ENCODE measurements at places on chromosomes 2 and 18.

- DNase-seq, result no peak
Observed at GRCh38 chr2:177320596-177320995, 56.1 kb upstream of the NFE2L2 start.

DNA sequence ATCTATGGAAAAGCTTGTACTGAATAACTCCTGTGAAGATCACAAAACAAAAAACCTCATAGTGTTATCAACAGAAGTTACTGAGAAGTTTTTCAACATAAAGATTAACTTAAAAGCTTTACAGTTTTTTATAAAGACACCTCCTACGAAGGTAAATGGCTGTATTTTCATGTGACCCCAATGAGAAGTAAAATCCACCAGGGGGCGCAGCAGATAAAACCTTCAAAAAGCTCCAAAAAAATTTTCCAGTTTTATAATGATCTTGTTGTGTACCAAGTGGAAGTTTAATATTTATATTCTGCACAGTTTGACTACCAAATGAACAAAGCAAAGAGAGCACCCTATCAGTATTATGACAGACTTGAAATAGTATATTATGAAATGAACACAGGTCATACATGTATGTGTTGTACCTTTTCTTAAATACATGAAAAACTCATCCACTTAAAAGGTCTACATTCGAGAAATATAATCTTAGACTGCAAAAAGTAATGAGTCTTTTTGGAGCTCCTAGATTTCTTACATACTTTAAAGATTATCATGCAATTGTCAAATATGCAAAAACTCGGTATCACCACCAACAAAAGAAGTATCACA is 38.5 kb downstream of the PNO1 start:
- DNase-seq, result peak; percentile 80

GRCh38 chr2:140988597-140988996 is 1142.2 kb downstream of the LRP1B start:
- no peak for DNase-seq

GRCh38 chr2:143946436-143947391 is 573.2 kb downstream of the ZEB2 start:
- no peak for DNase-seq

- DNase-seq, result no peak
Observed at GRCh38 chr2:108632332-108633160, 86.7 kb upstream of the RANBP2 start.

- no peak for DNase-seq
Observed at GRCh38 chr2:133235968-133236367, 332.3 kb downstream of the NCKAP5 start.

DNA sequence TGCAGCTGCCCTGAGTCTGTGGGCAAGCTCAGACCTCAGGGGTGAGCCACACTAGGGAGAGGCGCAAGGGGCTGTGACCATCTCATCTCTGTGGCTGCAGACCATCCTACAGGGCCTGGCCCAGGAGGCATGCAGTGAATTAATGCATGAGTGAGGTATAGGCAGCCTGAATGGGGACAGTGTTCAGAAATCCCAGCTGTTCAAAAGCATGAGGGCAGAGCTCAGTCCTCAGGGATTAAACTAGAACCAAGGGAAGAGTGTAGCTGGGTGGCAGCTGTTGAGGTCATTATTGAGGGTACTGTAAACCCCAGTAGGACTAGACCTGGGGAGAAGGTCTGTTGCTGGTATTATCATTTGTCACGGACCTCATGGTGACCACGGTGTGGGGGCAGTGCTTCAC is 17.0 kb downstream of the TMEM177 start:
- DNase-seq, result no peak

DNA sequence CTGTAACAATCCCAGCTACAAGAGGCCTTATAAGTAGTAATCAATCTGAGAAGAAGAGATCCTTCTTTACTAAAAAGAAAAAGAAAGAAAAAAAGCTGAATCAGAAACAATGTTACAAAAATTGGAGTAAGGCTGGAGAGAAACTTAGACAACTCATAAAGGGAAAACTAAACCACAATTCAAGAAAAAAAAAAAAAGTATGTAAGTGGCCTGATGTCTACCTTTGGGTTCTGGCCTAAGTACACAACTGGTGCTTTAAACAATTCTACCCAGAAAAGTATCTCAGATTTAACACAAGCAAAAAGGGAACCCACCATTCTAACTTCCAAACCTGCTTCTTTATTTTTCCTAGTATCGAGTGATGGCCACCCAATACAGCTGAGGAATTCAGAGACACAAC is 45.3 kb downstream of the ZNF521 start:
- DNase-seq, result no peak

DNA sequence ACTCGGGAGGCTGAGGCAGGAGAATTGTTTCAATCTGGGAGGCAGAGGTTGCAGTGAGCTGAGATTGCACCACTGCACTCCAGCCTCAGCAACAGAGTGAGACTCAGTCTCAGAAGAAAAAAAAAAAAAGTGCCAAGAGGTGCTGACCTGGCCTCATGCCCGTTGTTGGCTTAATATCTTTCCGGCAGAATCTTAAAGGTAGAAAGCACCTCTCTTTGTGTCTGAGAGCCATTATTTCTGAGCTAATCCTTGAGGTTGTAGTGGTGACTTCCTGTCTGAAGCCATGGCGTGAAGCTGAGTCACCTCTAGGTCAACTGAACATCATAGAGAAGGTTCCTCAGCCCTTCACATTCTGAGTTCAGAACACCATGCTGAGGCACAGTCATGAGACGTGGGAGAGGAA is 60.4 kb downstream of the WDSUB1 start:
- peak; percentile 12 for DNase-seq

DNA sequence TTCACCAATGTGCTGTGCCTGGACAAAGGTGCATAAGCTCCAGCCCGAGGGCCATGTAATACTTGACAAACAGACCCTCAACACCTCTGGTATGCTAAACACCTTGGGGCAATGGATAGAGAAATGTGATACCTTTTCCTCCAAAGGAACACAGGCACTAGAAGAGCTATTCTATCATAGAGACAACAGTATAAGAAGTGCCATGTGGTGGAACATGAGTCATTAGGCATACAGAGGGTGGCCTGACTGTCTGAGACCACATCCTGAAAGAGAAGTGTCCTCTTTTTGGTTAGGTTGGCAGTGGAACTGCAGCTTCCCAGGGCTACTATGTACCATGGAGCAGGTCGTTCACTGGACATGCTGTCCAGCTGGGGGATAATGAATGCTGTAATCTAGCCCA is 153.9 kb downstream of the INSIG2 start:
- no peak for DNase-seq

GRCh38 chr2:139911160-139911559 is 1131.0 kb upstream of the NXPH2 start:
- DNase-seq, result peak; percentile 1

GRCh38 chr18:35267809-35268208 is 22.2 kb downstream of the ZSCAN30 start:
- DNase-seq, result no peak

GRCh38 chr2:221924576-221924975 is 352.5 kb upstream of the EPHA4 start:
- no peak for DNase-seq

- no peak for DNase-seq
Observed at GRCh38 chr2:28615706-28616105, 119.8 kb downstream of the PLB1 start.

DNA sequence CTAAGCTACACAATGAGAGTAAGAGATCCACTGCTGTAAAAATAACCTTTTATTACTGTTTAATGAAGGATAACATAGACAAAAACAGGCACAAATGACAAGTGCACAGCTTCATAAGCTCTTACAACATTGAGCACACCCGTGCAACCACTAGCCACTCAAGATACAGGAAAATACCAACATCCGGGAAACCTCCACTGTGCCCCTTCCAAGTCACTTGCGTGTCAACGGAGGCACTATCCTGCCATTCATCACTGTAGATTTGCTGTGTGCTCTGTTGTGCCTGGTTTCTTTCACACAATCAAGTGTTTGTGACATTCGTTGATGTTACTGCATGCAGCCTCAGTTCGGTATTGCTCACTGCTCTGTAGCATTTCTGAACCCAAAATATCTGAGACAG is 292.9 kb upstream of the MYT1L start:
- DNase-seq, result no peak

DNA sequence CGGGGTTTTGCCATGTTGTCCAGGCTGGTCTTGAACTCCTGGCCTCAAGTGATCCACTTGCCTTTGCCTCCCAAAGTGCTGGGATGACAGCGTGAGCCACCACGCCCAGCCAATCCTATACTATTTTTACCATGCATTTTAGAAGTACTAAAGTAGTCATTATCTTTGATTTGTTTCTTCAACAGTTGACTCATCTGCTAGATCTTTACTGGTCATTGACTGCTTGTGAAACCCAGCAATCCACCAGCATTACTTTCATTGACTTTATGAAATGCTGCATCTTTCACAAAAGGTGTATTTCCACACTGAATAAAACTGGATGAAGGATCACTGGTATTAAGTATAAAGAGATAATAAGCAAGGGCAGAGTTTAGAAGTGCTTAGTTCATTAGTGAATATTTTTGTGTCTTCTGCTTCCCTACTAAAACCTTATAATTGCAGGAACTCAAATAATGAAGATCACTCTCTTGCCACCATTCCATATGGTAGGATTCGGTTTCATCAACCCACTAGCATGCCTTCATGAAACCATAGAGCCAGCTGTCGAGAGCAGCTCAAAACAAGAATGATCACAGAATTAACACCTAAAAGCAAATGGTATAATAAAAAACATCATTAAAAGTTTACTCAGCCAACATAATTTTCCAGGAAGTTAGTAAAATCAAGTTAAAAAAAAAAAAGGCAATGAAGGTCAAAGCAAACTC is 33.1 kb downstream of the IRS1 start:
- peak; percentile 69 for DNase-seq

DNA sequence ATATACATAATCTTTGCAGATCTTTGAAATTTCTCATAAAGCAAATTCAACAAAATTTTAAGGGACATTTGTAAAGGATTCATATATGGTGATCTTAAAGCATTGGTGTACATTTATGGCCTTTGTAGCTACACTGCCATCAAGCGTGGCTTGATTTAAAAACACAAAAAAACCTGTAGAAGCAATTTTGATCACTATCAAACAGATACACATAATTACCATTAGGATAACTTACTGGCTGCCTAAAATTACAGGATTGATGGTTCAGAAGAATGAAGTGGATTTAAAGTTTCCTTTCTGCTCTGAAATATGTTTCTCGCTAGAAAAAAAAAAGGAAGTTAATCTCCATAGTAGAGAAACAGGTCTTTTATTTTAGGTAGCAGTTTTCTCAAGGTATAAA is 31.4 kb downstream of the MAPRE2 start:
- DNase-seq, result no peak

DNA sequence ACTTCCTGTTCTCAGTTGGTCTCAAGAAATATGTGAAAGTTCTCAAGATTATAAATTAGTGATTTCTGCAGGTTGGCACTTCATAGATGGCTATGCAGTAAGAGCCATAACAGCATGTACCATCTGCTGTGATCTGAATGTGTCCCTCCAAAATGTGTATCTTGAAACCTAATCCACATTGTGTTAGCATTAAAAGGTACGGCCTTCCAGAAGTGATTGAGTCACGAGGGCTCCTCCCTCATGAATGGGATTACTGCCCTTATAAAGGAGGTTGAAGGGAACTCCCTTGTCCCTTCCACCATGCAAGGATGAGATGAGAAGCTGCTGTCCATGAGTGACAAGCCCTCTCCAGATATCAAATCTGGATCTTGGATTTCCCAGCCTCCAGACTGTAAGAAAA is 45.0 kb downstream of the METTL4 start:
- no peak for DNase-seq

GRCh38 chr2:145851730-145852129 is 1331.8 kb upstream of the ZEB2 start:
- no peak for DNase-seq

GRCh38 chr2:217973008-217973787 is 29.6 kb downstream of the TNS1 start:
- DNase-seq, result no peak

- DNase-seq, result no peak
Observed at GRCh38 chr2:37671816-37672103, 318 bp upstream of the CDC42EP3 start.

DNA sequence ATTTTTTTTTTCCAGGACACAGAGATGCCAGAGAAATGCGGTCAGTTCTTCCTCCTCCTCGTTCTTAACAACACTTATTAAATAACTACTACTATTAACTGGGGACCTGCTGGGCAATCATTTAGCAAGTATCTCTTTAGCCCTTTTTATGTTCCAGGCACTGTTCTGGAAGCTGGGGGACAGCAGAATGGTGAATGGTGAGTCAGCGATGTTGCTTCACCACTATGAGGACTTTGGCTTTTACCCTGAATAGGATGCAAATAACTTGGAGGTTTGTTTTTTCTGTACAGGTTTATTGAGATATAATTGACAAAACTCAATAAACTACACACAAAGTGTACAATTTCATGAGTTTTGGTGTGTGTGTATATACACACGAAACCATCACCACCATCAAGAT is 179.9 kb upstream of the MSH6 start:
- peak; percentile 17 for DNase-seq

DNA sequence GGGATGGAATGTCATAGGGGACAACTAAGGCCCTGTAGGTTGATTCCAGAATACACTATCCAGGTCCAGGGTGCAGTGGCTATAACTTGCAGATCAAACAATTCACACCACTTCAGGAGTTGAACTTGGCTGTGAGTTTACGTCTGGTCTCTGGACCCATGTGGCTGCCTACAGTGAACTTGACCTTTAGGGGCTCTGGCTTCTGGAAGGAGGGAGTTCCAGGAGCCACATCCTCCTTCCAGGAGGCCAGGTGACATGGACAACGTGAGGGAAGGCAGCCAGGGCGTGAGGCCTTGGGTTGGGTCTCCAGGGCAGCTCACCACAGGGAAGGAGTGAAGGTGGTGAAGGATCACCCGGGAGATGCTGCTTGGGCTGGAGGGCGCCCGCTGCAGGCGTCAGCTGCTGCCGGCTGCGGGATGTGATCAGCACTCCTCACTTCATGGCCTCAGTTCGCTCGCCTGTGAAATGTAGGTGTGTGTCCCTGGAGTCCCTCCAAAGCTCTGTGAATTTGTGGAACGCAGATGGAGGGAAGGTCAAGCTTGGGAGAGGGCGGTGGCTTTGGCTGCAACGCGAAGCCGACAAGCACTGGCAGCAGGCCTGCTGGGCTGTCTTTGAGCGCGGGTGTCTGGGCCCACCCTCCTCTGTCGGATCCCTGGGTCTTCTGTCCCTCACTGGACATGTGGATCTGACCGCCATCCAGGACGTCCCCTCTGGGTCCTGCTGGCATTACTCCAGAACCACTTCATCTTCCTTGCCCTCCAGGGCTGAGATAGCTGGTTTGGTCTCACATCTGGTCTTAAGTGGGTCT is 146.5 kb downstream of the GLI2 start:
- no peak for DNase-seq

DNA sequence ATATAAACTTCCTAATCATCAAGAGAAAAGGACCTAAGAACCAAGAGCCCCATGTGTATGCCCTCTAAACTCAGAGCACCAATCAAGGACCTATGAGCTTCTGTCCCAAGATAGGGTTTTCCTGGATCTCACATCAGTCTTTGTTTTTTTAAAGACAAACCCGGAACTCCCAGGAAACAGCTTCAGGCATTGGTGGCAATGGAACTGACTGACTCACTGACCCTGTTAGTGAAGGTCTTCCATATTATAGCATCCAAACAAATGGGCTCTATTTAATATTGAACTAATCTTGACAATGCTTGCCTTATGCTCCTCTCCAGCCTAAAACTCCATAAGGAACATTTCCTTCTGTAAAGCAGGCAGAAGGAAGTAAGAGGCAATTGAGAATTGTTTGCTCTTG is 63.5 kb upstream of the RPE start:
- DNase-seq, result no peak

GRCh38 chr2:30664761-30665358 is 142.4 kb downstream of the CAPN13 start:
- peak; percentile 84 for DNase-seq

- no peak for DNase-seq
Observed at GRCh38 chr18:59300676-59301285, 17.7 kb downstream of the CPLX4 start.
